ENCODE measurements at places on chromosomes 2 and 18.

- DNase-seq, result peak; percentile 61
Measured at GRCh38 chr18:32469190-32469651, 1.5 kb downstream of the GAREM1 start.

DNA sequence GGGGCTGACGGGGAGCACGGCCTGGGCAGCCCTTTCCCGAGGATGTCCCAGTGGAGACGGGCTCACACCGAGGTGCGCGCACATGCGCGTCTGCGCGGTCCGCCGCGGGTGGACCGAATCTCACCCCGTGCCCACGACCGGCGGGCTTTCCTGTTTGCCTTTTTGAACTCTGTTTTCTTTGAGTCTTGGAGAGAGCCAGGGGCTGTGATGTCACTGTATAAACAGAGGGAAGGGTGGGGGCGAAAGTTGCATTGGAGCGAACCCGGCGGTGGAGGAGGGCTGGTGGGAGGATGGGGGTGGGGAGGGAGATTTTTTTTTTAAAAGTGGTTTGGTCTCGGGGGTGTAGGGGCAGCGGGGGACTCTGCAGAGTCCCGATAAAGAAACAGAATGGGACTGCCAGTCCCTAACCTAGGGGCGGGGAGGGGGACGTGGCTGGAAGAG, 141.2 kb upstream of the CTAGE1 start:
- DNase-seq, result peak; percentile 76

DNA sequence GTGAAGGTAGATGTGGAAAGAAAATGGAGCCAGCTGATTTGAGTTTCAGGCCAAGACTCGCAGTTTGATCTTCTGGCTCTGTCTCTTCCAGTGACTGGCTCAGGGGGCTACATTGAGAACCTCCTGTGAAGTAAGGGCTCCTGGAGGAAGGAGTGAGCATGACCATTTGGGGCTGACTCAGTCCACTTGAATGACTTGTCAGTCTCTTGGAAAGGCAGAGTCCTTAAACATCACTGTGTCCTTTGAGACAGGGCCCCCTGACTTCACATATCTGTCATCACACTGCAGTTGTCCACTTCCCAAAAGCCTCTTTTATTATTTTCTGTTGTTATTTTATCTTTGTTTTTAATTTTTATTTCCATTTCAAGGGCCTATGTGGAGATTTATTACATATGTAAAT, 204.6 kb upstream of the APCDD1 start:
- DNase-seq, result no peak

- DNase-seq, result no peak
Measured at GRCh38 chr2:102001767-102002142, 10.0 kb downstream of the IL1R2 start.

DNA sequence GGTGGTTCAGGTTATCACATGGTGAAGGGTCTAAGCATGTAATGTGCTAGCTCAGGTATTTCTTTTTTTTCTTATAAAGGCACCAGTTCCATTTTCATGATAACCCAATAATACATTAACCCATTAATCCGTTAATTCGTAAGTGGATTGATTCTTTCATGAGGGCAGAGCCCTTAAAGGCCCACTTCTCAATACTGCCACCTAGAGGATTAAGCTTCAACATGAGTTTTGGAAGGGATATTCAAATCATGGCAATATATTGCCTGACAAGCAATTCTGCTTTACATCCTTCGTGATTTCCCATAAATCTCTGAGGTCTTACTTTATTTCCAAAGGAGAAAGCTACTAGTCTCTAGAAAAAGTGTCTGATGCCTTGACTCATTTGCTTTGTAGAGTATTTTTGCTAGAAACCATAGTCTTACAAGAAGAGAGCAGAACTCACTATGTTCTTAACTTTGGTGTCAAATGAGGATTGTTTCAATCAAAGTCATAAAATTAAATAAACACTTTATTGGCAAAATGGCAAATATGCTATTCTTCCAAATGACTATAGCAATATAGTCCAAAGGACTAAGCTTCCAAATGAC, 271.3 kb downstream of the KCNS3 start:
- DNase-seq, result no peak

GRCh38 chr2:190340369-190340768, 3.0 kb upstream of the INPP1 start:
- no peak for DNase-seq

DNA sequence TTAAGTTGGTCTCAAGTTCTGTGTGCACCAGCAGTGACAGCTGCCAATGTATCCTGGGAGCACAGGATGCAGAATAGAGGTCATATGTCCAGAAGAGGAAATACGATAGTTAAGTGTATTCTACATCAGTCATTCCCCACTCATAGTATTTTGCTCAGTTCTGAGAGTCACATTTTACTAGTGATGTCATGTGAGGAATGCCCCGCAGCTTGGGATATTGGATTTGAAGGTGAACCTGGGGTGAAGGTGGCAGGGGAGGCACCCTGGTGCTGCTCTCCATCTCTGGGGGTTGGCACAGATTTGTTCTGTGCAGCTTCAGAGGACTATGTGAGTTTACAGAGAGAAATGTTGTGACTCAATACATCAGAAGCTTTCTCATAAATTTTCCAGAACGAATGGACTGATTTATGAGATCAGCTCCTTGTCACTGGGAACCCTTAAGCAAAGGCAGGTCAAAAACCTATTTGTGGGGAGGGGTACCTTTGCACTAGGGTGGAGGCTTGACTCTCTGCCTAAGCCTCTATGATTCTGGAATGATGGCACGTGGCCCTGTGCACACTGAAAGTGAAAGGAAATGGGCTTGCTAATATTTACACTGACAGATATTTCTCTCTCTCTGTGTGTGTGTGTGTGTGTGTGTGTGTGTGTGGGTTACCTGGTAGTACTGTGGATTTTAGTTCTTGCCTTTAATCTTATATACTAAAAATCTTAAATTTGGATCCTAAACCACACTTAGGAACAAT, 95.9 kb downstream of the NEB start:
- DNase-seq, result no peak
